ENCODE measurements at places on chromosomes 5 and 9.
A peak's percentile ranks its signal among the peaks of the same experiment; 100 is the strongest.

DNA sequence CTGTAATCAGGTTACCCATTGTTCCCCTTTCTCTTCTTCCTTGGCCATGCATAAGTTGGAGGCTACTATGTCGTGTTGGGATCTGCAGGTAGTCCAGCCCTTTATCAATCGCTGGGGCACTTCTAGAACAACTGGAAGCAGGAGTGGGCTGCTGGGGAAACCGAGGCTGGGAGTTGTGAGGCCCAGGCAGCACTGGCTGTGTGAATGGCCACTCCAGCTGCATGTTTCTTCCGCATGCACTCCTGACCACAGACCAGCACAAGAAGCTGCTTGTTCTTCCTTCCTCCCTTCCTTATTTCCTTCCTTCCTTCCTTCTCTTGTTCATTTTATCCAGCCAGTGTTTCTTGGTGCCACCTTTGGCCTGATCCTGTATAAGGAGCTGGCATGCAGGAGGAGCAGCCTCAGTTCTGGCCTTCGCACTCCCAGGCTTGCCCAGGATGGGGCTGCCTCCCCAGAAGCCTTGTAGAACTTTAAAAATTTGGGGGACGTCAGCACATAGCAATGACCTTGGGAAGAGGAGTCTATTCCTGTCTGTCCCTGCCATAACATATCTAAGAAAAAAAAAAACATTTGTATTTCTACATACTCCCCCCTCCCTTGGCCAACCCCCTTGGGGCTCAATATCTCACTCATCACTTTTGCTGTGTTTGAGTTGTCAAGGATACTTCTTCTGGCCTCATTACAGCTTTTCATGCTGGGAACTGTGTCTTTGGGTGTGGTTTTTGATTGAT lies 20.8 kb upstream of the CXCL14 start:
- no peak for DNase-seq

GRCh38 chr5:34524123-34524522 lies 132.0 kb upstream of the RAI14 start:
- DNase-seq = no peak

GRCh38 chr5:170206216-170206615 lies 26.6 kb upstream of the C5orf58 start:
- no peak for DNase-seq

GRCh38 chr5:9343146-9343850 lies 202.6 kb downstream of the SEMA5A start:
- DNase-seq = no peak

- no peak for DNase-seq
These were observed 25.0 kb upstream of the CAPSL start for GRCh38 chr5:35963381-35963843.

GRCh38 chr9:133861692-133862091 lies 123.5 kb upstream of the SARDH start:
- DNase-seq = no peak

DNA sequence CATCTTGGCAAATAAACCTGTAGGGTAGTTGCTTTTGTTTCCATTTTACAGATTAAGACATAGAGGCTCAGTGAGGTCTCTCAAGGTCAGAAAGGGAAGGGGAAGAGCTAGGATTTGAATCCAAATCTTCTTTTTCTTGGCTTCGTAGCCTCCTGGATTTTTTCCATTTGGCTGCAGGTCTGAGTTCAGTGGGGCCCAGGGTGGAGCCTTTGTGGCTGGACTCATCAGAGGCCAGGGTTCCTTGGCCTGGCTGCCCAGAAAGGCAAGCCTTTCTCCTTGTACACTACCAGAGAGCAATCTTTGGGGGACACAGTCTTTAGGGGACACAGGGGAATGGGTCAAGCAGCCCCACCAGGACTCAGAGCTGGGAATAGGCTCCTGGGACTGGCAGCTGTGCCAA lies 10.5 kb upstream of the TRAF1 start:
- DNase-seq = no peak

DNA sequence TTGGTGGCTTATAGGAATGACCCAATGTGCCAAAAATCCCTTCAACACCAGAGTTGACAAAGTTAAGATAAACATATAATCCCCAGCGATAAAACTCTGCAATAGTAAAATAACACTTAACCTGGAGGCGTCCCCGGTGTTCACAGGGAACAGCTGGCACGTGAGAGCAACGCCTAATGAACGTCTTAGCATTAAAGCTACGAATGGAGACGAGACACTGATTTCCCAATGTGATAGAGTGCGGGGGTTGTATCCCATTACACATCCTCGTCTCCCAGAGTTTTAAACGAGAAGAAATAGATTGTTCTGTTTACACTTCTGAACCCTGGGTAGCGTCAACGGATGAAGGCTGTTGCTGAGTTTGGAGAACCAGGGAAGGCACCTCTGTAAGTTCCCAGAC lies 57.6 kb downstream of the PTCH1 start:
- no peak for DNase-seq

GRCh38 chr5:135239453-135240282 lies 159.4 kb downstream of the MACROH2A1 start:
- no peak for DNase-seq

- DNase-seq = no peak
These were observed 11.7 kb downstream of the MED7 start for GRCh38 chr5:157130925-157131324.

GRCh38 chr5:163889369-163889768 lies 383.9 kb downstream of the MAT2B start:
- DNase-seq = no peak

- no peak for DNase-seq
These were observed 105.2 kb downstream of the WNK2 start for GRCh38 chr9:93288891-93289883.

DNA sequence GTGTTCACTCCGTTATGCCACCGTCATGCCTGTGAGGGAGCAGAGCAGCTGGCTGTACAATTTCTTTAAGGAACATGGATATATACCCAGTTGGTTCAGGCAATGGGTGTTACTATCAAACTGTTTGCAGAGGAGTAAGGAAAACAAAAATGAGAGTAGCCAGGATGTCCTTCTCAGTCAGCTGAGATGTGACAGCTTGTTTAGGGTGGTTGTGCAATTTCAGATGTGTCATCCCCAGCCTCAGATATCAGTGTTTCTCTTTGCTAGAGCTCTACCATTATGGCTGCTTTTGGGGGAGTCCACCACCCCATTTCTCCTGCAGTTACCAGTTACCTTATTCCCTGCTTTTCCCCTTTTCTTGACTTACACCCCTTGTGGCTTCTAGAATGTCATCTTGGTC lies 135.2 kb upstream of the SLC24A2 start:
- DNase-seq = no peak

- DNase-seq = no peak
These were observed 11.3 kb downstream of the MYOZ3 start for GRCh38 chr5:150672237-150672883.

- no peak for DNase-seq
These were observed 41.7 kb downstream of the UNC13B start for GRCh38 chr9:35203528-35203927.

GRCh38 chr5:14475045-14475444 lies 106.5 kb upstream of the OTULINL start:
- no peak for DNase-seq

GRCh38 chr9:93114169-93114983 lies 18.4 kb downstream of the CARD19 start:
- no peak for DNase-seq

DNA sequence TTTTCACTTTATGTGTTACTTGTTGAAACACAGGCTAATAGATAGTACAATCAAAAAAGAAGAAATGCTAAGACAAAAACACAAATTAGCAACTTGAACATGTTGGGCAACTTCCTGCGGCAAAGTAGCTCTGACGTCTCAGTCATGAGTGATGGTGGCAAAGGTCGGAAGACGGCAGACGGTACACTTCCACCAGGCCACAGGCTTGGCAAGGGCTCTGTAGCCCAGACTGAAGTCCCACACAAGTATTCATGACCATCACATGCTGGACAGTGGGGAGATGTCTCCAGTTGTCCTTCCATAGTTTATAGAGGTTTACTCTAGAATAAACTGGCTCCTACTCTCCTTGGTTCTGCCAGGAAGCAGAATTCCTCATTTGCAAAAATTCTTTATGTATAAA lies 831.3 kb downstream of the MTRR start:
- DNase-seq = no peak

GRCh38 chr5:153018121-153018520 lies 472.3 kb upstream of the GRIA1 start:
- DNase-seq = no peak

- DNase-seq = no peak
These were observed 15.4 kb downstream of the POC5 start for GRCh38 chr5:75701856-75702255.

DNA sequence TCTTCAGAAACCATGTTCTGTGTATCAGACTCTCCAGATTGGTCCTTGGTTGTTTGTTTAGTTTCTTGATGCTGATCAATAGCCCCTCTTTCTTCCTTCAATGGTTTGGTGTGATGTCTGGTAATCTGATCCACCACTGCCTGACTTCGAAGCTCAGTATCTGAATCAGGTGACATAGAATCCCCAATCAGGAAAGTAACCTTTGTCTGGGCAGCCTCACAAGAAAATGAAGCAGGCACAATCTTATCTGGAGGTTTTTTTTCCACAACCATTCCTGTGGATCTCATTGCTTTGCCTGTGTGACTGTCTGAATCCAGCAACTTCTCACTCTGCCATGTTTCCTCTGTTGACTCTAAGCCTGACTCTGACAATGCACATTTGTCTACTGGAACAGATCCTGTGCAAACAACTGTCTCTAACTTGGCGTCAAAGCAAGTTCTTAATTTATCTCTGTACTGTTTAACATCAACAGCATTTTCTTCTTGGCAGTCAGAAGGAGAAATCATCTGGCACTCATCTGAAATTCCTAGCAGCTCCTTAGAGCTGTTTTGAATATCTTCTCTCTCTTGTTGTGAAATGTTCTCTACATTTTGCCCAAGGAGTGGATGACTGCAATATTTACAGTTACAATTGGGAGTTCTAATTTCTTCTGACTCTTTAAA lies 37.1 kb upstream of the RAPGEF6 start:
- DNase-seq = no peak

DNA sequence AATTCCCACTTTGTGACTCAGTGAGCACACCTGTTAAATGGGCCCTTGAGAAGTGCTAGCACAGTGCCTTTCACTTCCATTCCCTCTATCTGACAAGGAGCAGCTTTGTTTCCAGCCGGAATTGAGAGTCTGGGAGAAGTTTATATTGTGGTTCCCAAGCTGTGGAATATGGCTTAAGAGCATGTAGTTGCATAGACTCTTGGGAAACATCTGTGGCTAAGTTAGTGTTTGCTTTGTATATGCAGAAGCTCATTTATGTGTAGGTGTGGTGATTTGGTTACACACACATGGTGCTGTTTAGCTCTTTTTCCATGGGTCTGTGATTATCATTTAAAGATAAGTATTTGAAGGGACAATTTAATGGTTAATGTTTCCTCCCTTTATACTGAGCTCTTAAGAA lies 110.5 kb upstream of the HMHB1 start:
- no peak for DNase-seq

- DNase-seq = no peak
These were observed 8.9 kb upstream of the HMCN2 start for GRCh38 chr9:130256644-130257043.

DNA sequence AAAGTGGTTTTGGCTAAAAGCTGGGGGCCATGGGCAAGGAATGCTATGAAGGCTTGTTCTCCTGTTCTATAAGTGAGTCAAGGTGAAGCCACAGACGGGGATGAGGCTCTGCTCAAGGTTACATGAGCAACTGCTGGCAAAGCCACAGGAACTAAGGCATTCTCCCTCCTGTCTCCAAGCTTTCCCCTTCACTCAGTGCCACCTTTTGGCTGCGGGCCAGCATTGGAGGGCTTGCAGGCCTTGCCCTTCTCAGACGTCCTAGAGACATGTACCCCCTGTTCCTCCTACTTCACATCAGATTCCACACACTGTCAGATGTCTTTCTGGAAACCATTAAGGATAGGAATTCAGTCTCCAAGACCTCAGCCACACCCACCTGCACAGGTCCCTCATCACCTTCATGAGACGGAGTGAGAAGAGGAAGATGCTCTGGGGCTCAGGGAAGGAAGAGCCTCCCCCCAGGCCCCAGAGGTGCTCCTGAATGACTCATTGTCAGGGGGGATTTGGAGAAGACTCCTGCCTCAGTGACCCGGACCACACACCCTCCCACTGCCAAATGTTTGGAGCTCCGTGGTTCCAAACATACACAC lies 20.5 kb upstream of the MEIKIN start:
- DNase-seq = no peak

GRCh38 chr5:155027993-155028629 lies 14.6 kb downstream of the KIF4B start:
- DNase-seq = peak; percentile 6

GRCh38 chr9:138064547-138064946 lies 187.0 kb downstream of the CACNA1B start:
- DNase-seq = no peak

GRCh38 chr5:73328640-73329039 lies 119.9 kb downstream of the FOXD1 start:
- DNase-seq = no peak

GRCh38 chr5:149834246-149834855 lies 104.2 kb downstream of the PPARGC1B start:
- DNase-seq = peak; percentile 46

GRCh38 chr5:125149527-125149926 lies 403.1 kb upstream of the ZNF608 start:
- DNase-seq = no peak

DNA sequence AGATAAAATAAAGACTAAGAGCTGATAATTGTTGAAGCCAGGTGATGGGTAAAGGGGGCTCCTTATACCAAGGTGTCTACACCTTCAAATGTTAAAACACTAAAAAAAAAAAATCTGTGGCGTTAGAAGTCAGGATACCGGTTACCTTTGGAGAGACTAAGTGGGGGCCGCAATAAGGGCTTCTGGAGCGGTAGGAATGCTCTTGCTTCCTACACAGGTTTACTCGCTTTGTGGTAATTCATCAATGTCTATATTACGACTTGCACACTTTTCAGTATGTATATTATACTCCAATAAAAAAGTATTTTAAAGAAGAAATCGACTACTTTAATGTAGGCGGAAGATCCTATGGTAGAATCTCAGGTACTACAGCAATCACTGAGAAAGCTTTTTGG lies 12.5 kb downstream of the MRPS27 start:
- no peak for DNase-seq

- no peak for DNase-seq
These were observed 110.7 kb upstream of the STC2 start for GRCh38 chr5:173438951-173439350.

- DNase-seq = no peak
These were observed 30.2 kb downstream of the MLANA start for GRCh38 chr9:5920860-5921328.

- no peak for DNase-seq
These were observed 91.8 kb downstream of the STX17 start for GRCh38 chr9:99998266-99998665.

GRCh38 chr5:155017610-155018009 lies 4.1 kb downstream of the KIF4B start:
- DNase-seq = no peak

- DNase-seq = no peak
These were observed 5.5 kb upstream of the FGD3 start for GRCh38 chr9:92941861-92942260.

DNA sequence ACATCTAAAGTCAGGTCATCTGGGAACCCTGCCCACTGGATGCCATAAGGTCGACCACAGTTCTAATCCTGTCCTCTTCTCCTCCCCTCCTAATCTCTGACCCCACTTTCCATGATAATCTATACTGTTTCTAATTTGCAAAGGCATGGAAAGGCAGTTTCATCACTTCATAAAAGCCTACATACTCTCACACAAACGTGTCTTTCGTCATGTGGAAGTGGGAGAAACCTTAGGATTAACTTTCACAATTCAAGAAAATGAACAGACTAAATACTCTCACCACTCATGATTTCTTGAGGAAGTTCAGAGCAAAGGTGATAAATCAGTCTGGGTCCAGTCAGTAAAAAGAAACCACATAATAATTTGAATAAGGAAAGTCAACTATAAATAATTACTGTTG lies 5.5 kb downstream of the FANCC start:
- DNase-seq = no peak

GRCh38 chr5:107147589-107147988 lies 523.1 kb downstream of the EFNA5 start:
- DNase-seq = no peak

All from NCI-H1417 (cell line).